ENCODE measurements at places on chromosomes 5 and 9.

DNA sequence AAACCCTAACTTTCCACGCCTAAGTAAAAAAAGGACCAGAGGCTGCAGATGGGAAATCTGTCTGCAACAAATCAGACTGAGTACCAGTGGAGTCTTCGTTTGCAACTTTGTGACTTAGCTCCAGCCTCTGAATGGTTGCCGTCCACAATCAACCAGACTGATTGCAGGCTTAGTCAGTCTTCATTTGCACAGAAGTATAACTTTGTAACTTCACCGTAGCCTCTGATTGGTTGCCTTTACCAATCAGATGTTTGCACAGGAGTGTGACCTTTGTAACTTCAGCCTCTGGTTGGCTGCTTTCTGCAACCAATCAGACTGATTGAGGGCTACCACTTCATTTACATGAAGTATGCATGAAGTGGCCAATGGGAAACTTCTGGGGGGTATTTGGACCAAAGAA, 53.7 kb downstream of the TGFBR1 start:
- no peak for DNase-seq

DNA sequence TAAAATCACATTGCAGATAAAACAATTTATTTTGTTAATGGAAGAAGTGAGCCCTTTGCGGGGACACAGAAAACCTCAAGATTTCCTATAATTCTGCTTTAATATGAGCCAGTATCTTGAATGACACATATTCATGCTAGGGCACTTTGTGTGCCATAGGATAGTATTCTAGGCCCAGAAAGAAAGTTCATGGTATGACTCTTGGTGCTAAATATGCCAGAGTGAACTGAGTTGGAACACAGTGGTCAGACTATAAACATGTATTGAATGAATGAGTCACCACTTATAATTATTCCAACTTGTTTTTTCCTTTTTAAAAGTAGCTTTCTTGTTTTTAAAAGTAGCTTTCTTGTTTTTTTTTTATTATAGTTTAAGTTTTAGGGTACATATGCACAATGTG, 46.0 kb downstream of the ADAMTS19 start:
- no peak for DNase-seq

DNA sequence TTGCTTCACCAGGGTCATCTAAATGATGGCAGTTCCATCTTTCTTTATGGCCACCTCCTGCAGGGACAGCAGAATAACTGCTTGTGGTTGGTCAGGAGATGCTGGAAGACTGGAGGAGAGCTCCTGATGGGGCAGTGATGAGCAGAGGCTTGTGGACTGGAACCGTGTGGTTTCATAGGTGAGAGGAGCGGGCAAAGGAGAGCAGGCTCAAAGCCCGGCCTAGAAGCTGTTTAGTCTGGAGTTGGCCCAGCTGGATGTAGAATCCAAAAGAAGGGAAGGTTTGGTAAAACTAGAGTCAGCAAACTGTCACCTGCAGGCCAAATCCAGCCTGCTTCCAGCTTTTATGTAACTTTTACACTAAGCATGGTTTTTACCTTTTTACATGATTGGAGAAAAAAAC, 32.9 kb upstream of the TLE1 start:
- DNase-seq = no peak

DNA sequence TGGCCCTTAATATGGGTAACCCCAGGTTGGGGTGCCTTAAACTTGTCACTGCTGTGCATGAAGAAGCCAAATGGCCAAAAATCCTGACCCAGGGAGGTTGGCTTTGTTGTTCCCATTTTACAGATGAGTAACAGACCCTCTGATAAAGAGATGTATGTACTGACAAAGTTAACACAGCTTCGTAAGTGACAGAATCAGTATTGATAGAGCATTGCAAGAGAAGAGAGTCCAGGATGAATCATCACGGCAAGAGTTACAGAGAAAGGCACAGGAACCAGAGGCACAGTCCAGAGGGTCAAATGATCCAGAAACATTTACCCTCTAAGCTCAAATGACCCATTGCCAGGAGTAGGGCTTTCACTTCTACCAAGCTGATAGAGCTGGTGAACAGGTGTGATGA, 103.8 kb upstream of the SMC2 start:
- no peak for DNase-seq

DNA sequence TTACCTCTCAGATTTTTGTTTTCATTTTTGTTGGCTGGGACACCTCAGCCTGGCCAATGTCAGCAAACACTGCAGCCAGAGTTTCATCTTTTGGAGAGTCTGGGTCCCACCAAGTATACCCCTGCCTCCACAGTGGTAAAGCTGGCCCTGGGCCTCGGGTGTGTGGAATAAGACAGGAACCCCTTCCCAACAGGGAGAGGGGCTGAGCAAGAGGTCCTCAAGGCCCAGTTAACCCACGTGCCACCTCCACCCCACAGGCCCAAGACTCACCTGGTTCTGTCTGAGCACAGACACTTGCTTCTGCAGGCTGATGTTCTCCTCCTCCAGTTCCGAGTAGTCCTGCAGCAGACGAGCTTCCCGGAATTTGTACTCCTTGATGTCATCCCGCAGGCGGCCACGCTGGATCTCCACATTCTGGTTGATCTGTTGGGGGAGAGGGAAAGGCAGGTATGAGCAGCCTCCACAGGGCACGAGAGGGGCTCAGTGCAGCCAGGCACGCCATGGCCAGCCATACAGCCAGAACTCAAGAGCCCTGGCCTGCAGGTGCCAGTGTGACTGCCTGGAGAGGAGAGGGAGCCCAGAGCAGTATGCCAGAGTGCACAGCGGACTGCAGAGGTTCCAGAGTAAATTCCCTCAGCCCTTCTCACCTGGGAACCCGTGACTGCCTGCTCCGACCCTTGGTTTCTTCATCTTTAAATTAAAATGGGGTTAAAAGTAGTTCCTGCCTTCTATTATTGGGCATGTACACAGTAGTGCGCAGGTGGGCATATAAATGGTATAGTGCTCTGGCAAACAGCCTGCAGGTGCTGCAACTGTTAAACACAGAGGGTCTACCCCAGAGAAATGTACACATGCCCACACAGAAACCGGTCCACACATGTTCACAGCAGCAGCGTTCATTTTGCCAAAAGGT, 42.0 kb downstream of the BICD2 start:
- no peak for DNase-seq

- DNase-seq = no peak
Observed at GRCh38 chr9:133419005-133419404, 1.2 kb upstream of the REXO4 start.

GRCh38 chr9:19648672-19649071, 140.2 kb downstream of the SLC24A2 start:
- DNase-seq = no peak

DNA sequence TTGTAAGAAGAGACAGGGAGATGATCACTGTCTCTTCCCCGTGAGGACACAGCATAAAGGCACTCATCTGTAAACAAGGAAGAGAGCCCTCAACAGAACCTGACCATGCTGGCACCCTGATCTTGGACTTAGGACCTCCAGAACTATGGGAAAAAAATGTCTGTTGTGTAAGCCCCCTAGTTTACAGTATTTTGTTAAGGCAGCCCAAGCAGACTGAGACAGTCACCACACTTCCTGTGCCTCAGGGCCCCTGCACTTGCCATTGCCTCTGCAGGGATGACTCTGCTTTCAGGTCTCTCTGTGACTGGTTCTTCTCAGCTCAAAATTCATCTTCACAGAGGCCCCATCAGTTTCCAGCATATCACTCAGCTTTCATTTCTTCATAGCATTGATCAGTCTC, 372.1 kb downstream of the TLE1 start:
- DNase-seq = no peak

GRCh38 chr9:129280236-129280622, 102.2 kb upstream of the IER5L start:
- DNase-seq = no peak

- no peak for DNase-seq
Observed at GRCh38 chr9:115883467-115884329, 269.9 kb upstream of the PAPPA start.

DNA sequence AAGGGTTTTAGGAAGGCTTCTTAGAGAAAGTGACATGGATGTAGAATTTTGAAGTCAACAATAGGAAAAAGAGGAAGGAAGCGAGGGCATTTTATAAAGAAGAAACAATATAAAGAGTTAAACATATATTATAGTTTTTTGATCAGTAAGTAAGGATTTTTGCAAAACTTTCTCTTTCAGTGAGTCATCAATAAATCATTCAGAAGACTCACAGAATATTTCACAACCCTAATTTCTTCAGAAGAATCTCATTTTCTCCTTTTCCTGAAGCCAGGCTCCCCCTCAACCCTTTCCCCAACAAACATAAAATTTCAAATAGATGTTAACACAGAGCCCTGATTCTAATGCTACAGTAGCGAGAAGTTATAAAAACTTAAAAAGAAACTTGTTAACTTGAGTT, 4.3 kb upstream of the COX7C start:
- DNase-seq = no peak

GRCh38 chr9:122125158-122125508, 32.0 kb upstream of the TTLL11 start:
- DNase-seq = peak; percentile 59

DNA sequence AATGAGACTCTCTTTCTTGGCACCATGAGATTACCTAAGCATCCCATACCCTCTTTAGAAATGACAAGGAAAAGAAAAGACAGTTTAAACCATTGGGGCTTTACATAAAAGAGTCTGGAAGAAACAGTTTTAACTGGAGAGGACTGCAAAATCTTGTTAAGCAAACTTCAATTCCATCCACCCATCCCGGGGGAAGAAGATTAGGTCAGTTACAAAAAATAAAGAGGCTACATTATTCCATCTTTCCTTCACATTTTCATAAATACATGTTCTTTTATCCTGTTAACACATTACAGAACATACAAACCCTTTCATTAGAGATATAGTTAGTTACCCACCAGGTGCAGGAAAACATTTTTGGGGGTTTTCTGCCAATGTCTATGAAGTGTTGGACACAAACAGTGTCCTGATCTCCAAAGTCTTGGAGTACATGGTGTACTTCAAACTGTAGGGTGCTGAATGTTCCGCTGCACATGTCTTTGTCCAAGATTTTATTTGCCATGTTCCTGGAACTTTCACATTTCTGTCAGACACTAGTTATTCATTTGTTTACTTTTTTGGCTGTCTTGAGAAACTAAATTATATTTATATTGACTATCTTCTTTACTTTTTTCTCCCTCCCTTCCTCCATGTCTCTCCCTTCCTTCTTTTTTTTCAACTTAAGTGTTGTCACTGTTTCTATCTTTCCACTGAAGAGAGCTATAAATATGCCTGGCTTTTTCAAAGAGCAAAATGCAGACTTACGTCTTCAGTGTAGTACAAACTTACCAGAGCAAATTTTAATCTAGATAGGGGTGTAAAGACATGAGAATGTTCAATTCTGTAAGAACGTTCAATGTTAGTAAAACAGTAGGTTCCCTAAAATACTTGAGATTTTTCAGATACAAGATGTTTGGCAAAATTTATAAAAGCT, 410.9 kb upstream of the PRR16 start:
- no peak for DNase-seq

GRCh38 chr9:116589392-116590354, 97.4 kb upstream of the TRIM32 start:
- no peak for DNase-seq

GRCh38 chr9:126677188-126678084, 63.7 kb downstream of the LMX1B start:
- no peak for DNase-seq

DNA sequence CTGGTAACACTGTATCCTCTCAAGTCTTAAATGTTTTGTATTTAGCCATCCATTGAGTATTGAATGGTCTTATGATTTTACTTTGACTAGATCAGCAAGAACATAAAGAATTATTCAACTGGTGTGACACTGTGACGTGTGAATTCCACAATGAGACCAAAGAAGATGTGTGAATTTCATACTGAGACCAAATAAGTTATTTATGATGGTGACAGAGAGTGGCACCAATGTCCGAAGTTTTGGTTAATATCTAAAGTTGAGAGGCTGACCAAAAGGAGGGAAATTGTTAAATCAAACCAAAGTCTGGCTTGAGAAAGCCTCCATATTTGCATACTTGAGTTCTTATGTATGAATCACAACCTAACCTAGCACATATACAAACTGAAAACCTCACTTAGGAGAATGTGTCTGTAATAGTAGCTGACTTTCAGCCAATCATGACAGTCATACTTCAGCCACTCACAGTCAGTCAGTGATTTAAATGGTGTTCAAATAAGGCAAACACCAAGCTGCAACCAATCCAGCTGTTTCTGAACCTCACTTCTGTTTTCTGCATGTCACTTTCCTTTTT, 31.5 kb upstream of the FAM170A start:
- DNase-seq = no peak

DNA sequence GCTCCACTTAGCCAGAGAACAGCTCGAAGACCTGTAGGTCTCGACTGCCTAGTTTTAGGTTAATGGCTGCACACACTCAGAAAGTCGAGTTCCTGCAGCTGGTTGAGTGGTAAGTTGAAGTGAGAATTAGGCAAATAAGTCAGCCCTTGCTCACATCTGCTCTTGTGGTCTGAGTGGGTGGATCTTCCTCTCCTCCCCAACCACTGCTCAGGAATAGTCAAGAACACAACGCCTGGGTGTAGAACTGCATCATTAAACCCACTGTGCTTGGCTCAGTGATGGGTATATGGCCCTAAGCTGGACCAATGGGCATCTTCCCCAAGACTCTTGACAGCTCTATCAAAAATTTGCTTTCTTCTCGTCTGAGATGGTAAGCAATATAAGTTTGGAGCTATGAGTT, 20.9 kb upstream of the ADAM19 start:
- DNase-seq = no peak

DNA sequence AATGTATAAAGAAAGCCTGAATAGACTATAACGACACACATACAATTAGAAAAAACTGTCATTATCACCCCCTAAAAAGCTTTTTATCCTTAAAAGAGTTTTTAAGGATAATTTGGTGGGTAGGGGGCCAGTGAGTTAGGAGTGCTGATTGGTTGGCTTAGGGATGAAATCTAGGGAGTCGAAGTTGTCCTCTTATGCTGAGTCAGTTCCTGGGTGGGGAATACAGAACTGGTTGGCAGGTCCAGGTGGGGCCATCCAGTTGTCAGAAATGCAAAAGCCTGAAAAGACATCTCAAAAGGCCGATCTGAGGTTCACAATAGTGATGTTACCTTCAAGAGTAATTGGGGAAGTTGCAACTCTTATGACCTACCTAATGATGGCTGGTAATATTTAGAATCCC, 13.6 kb downstream of the ZBTB5 start:
- DNase-seq = no peak

GRCh38 chr9:95336281-95336680, 18.8 kb upstream of the FANCC start:
- DNase-seq = no peak

DNA sequence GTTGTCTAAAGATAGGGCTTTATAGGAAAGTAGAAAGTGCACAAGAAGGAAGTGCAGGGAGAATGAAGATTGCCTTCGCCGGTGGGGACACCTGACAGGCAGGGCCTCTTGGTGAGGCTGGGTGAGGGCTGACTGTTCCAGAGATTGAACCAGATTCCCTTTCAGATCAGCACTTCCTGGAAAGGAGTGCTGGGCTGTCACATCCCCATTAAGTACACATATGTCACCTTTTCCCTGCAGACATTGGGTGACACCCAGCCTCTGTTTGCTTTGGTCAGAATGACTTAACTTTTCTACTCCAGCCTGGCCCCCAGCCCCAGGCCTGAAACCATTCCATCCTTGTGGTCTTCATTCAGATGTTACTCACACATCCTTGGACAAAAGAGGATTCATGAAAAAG, 7.4 kb upstream of the SHROOM1 start:
- DNase-seq = no peak
